Activated gamma-delta T cell (primary cell): ENCODE measurements at places on chromosomes 5 and 9.

GRCh38 chr9:133732639-133733408, 5.3 kb downstream of the SARDH start:
- DNase-seq, result no peak

- DNase-seq, result no peak
Measured at GRCh38 chr5:59665086-59665831, 228.3 kb downstream of the PDE4D start.

- DNase-seq, result no peak
Measured at GRCh38 chr9:130541533-130541932, 37.8 kb upstream of the FUBP3 start.

DNA sequence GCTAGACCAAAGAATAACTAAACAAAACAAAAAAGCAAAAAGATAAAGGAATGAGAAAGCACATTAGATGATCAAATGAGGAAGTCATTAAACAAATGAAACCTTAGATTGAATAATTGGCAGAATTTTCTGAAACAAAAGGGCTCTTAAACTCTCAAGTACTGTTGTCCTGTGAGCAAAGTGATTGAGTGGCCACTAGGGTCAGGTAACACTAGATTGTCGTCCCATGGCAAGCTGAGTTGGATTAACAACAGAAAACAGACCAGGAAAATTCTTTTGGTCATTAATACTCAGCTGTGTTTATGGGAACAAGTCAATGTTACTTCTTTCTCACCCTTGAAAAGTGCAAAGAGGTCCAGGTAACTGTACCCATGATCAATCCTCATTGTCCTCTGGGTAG, 81.6 kb upstream of the MRPS30 start:
- DNase-seq, result no peak

- DNase-seq, result no peak
Measured at GRCh38 chr5:87151547-87151946, 116.1 kb upstream of the RASA1 start.

GRCh38 chr9:118414676-118415075, 710.5 kb downstream of the TLR4 start:
- DNase-seq, result no peak

- DNase-seq, result no peak
Measured at GRCh38 chr5:67350618-67351201, 154.1 kb upstream of the CD180 start.

DNA sequence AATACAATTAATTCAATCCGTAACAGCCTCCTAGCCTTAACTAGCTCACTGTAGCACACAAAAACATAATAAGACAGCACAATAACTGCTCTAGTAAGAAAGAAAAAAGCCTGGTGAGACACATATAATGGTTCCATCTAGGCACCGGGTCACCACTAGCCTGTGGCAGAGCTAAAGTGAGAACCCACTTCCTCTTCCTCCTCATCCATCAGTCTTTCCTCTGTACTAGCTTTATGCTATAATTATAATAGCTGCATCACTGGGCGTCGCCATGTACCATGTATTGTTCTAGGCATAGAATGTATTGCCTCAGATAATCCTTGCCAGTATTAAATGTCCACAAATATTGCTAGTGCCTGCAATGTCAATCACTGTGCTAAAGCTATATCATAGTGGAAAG, 23.1 kb downstream of the ADRB2 start:
- no peak for DNase-seq

DNA sequence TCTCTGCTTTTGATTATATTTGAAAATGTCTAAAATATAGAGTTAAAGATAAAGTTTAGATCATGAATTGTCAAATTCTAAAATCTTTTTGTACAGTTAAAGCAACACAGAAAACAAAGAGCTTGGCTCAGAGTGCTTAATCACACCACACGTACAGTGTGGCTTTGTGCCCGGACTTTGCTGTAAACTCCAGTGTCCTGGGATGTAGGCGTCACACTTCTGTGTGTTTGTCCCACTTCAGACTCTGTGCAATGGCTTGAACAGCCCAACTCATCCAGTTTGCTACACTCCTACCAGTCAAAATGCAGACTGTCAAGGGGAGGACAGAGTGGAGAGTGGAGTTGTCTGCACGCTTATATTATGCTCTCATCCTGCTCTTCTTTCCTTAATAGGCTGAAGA, 45.3 kb downstream of the SMARCA2 start:
- DNase-seq, result no peak

GRCh38 chr5:133400831-133401351, 211.4 kb downstream of the FSTL4 start:
- no peak for DNase-seq

GRCh38 chr5:6059137-6059800, 319.1 kb downstream of the MED10 start:
- no peak for DNase-seq

- no peak for DNase-seq
Measured at GRCh38 chr9:699396-699795, 142.1 kb upstream of the DMRT1 start.

DNA sequence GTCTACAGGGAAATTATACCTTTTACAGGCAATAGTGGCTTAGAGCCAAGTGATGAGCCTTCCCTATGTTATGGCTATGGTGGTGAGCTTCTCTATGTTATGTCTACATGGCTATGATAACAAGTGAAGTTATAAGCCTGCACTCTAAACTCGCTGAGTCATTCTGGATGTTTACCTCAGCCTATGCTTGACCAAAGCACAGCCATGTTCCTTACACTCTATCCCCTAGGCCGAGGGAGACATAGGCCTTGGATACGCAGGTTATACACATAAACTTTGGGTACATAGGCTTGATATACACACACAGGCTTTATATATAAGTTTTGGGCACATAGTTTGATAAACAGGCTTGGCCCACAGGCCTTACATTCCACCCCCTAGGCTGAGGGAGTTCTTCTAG, 13.8 kb downstream of the DMAC1 start:
- DNase-seq, result no peak

- DNase-seq, result no peak
Measured at GRCh38 chr9:16138561-16139491, 586.0 kb downstream of the CCDC171 start.

GRCh38 chr5:66646570-66646969, 50.4 kb downstream of the MAST4 start:
- DNase-seq, result no peak

GRCh38 chr5:140408750-140409241, 7.2 kb downstream of the ANKHD1 start:
- DNase-seq, result no peak

- no peak for DNase-seq
Measured at GRCh38 chr5:96976-97660, 5.2 kb downstream of the PLEKHG4B start.

DNA sequence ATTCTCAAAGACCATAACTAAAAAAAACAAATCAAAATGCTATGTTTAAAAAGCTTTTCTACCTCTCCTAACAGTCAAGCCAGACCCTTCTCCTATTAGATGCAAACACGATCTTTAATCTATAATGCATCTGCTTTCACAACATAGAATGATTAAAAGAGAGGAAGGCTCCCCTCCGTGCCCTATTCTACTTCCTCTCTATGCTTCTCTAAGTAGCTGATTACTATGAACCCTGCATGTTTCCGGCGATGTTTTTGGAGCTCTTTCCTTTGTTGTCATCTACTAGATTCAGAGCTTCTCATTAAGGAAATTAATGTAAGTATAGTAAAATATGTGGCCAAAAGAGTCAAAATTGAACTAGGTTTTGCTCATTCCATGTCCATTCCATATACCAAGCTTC, 29.2 kb upstream of the CEP120 start:
- no peak for DNase-seq

DNA sequence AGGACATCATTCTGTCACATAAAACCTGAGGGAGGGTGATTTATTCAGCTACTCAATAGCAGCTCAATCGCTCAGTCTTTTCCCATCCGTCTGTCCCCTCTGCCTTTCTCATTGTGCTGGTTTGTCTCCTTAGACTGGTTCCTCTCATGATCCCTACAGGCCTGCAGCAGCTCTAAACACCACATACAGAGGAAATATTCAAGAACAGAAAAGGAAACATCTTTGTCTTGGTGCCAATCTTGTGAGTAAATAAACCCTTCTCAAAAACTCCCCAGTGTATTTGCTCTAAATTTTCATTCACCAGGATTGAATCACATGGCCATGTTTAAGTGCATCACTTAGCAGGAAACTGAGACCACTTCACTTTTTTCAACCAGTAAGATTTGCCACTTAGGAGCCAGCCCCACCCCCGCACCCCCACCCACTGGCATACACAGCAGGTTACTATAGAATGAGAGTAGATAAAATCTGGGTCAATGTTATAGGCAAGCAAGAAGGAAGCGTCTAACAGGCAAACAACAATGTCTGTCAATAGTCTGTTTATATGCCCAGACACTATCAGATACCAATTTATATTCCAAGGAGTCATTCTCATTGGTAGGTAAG, 895.5 kb upstream of the DMAC1 start:
- no peak for DNase-seq

- DNase-seq, result no peak
Measured at GRCh38 chr5:7395947-7396712, at the start of gene ADCY2. Gene ADCY2 (plus strand): TSS chr5:7396138. CDS start chr5:7396297, 159 bp downstream.

GRCh38 chr9:127446713-127447415, 4.3 kb downstream of the RPL12 start:
- DNase-seq, result no peak

DNA sequence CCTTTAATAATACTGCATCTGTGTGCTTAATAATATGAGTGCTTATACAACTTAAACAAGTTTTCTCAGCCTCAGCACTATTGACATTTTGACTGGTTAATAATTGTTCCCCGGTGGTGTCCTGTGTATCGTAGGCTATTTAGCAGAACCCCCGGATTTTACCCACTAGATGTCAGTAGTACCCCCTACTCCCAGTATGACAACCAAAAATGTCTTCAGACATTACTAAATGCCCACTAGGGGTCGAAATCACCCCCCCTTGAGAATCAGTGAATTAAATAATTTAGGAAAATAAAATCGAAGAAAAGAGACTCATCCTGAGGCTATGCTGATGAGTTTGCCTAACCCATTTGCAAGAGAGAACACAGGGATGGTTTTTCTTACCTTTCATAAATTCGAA, 166.3 kb downstream of the ATP10B start:
- DNase-seq, result no peak

- no peak for DNase-seq
Measured at GRCh38 chr5:42812620-42813019, 928 bp upstream of the SELENOP start.

- no peak for DNase-seq
Measured at GRCh38 chr9:133495327-133496293, 16.7 kb upstream of the SLC2A6 start.

DNA sequence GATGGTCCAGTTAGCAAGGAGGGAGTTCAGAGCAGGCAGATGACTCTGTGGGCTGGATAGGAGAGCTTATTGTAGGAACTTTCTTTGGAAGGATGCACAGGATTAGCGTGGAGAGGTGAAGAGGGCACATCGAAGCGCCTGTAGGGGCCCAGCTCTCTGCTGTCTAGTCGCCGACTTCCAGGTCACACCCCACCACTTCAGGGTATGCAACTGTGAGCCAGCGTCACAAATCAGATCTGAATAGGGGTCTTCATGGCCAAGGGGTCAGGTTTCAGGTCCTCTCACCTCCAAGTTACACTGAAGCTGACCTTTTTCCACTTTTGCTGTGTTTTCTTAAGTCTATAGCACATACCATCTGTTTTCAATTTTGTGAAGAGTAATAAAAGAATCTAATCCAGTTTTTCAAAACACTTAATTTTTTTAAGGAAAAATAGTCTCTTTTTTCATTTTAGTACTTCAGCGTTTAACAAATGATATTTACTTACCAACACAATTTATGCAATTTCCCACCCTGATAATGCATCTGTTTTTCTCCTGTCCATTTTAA, 364.2 kb upstream of the CLINT1 start:
- no peak for DNase-seq

GRCh38 chr9:88179062-88179521, 40.8 kb upstream of the SPATA31C2 start:
- no peak for DNase-seq

DNA sequence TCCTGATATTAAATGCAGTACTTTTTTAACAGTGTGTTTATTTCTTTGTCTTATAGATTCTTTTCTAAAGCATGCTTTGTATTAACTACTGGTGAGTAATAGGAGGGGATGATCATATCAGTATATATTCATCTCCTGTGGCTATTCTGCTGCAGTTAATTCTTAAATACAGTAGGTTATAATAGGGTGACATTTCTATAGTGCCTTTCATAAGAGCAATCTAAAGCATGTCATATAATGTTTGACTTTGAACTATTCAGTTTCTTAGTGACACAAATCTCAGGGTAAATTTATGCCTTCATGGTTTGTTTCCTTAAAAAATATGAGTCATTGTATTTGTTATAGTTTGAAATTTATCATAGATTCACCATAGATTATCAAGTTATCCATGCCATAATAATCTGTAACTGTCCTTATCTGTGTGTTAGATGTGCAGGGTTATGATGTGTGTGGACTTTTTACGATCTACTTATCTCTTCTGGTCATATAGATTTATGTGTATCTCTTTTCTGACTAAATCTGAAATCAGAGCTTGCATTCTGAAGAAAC, 1019.5 kb downstream of the NR2F1-AS1 start:
- no peak for DNase-seq

GRCh38 chr9:19698960-19699359, 89.9 kb downstream of the SLC24A2 start:
- no peak for DNase-seq

DNA sequence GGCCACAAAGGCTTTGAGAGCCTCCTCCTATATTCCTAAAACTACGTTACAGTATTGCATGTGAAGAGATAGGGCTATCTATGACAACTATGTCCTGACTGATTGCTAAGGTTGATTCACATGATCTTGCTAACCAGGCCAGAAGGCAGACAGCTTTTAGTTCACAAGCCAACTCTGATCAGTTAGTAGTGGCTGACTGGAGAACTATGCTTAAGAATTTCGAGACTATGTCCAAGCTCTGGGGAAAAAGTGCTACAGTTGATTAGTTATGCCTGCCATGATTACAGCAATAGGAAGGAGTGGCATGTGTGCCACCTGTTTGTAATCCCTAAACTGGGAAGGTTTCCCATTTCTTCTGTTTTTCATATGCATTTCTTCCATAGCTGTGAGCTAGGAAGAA, 223.4 kb downstream of the DOCK8 start:
- DNase-seq, result no peak

GRCh38 chr9:131676431-131676972, 63.4 kb downstream of the RAPGEF1 start:
- DNase-seq, result no peak

- no peak for DNase-seq
Measured at GRCh38 chr5:120151825-120152224, 312.3 kb upstream of the PRR16 start.

- no peak for DNase-seq
Measured at GRCh38 chr5:127243011-127243410, 47.6 kb upstream of the MEGF10 start.

GRCh38 chr9:108956022-108956630, 21.9 kb downstream of the ABITRAM start:
- no peak for DNase-seq
